Body of pancreas (tissue), 4 donors: ENCODE measurements at places on chromosomes 4 and X.
A peak's percentile ranks its signal among the peaks of the same experiment; 100 is the strongest.

DNA sequence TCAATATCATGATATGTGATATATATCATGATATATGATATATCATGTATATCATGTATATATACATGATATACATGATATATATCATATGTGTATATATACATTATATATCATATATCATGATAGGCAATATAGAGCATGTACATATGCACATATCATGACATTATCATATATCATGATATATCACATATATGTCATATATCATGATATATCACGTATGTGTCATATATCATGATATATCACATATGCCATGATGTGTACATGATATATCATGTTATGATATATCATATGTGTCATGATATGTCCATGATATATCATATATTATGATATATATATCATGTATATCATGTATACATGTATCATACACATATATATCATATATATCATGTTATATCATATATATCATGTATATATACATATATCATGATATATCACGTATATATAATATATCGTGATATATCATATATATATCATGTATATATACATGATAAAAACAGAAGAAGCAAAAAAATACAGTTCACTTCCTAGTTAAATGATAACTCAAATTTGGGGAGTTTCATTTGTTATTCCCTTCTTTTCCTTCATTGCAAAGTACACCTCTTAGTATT is 670.1 kb upstream of the EPHA5 start:
- no peak for DNase-seq

- DNase-seq = no peak
These were observed 85.6 kb downstream of the CPE start for GRCh38 chr4:165464376-165464775.

GRCh38 chr4:81460191-81460701 is 11.5 kb downstream of the RASGEF1B start:
- DNase-seq = no peak

- DNase-seq = no peak
These were observed 97.7 kb downstream of the MANBA start for GRCh38 chr4:102663073-102663472.

DNA sequence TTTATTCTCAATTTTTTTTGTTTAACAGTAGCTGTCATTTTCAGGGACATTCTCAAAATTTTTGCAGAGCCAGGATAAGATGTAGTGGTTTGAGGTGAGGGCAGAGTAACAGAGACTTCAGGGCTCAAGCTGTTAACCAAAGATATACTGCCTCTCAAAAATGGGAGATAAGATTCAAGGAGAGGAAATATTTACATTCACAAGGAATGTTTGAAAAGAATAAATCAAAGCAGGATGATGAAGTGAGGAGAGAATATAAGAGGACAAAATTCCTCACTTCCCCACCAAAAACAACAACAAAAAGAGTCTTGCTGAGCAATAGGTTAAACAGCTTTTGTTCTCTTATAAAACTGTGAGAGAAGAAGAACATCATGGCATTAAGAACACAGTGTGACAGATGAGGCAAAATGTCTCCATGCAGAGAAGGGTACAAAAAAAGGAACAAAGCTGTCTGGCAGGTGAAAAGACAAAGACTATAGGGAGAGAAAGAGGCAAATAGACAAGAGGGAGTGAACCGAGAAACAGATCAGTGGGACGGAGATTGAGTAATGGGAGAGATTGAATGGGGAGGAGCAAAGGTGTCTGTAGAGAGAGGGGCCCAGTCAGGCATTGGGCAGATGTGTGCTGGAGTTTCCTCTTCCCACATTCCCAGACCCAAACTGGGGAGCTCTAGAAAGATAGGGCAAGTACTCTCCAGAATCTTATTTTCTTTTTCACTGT is 106.1 kb upstream of the TMEM150C start:
- DNase-seq = no peak

DNA sequence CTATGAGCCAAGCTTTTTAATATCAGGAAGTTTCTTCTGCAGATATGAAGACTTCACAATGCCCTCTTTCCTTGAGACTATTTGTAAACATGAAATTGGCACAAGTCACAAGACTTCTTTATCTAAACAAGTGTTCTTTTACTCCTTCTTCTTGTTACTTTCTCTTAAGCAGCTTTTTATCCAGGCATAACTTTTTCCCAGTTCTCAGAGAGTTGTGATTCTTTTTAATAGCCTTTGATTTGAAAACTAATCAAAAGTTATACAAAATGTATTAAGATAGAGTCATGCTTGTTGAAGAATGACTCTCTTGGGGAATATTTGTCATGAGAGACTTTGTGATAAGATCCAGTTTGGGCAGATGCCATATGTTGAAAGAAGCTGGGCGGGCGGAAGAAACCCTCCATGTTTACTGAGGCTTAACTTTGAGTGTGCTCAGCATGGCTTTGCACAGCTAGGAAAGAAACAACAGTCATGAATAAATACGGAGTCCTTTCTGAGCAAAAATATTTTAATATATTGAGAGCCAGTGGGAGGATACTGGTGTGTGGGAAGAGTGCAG is 39.3 kb downstream of the SYTL5 start:
- peak; percentile 18 for DNase-seq

- no peak for DNase-seq
These were observed 56.2 kb downstream of the CD99L2 start for GRCh38 chrX:150842198-150842685.
